ENCODE measurements at places on chromosomes 6 and 20.
A peak's percentile ranks its signal among the peaks of the same experiment; 100 is the strongest.

GRCh38 chr6:154247119-154247861 is 109.3 kb downstream of the IPCEF1 start:
- DNase-seq = no peak

- DNase-seq = peak; percentile 34
Measured at GRCh38 chr6:90610751-90611542, 24.1 kb upstream of the MAP3K7 start.

DNA sequence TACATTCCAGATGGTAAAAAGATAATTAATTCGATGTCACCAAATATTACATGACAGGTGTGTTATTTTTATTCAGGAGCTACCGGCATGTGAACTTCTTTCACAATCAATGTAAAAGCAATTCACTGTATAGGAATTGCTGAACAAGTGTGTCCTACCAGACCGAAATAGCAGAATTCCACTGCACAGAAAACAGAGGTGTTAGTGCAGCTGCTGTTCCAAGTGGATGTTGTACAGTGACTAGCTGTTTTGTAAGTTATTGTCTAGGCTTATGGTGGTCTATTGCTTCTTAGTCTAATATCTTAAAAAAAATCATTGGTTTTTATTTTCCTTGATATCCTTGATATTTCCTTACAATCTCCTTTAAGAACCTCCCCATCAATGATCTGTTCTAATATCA is 107.4 kb downstream of the COL19A1 start:
- DNase-seq = no peak

- DNase-seq = no peak
Measured at GRCh38 chr6:27836783-27837624, 75.2 kb downstream of the OR2B2 start.

DNA sequence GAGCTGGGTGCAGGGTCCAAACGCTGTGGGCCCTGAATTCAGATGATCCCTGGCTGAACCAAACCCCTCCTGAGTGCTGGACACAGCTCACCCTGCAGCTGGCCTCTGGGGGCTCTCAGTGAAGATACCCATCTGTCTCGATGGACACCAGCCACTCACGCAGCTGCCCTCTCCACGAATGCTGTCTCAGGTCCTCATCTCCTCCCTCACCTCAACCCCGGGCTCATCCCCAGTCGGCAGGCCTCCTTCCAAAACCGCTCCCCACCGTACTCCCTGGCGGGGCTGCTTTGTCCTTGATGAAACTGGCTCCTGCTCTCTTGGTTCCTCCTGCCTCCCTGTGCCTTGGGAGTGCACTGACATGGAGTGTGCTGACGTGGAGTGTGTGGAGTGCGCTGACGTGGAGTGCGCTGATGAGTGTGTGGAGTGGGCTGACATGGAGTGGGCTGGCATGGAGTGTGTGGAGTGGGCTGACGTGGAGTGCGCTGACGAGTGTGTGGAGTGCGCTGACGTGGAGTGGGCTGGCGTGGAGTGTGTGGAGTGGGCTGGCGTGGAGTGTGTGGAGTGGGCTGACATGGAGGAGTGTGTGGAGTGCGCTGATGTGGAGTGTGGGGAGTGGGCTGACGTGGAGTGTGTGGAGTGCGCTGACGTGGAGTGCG is 4.1 kb upstream of the YTHDF1 start:
- no peak for DNase-seq

- no peak for DNase-seq
Measured at GRCh38 chr6:7568021-7568420, 22.0 kb upstream of the SNRNP48 start.

- no peak for DNase-seq
Measured at GRCh38 chr6:797479-798077, 104.6 kb upstream of the EXOC2 start.

GRCh38 chr6:53458105-53458866 is 86.6 kb downstream of the GCLC start:
- no peak for DNase-seq

- no peak for DNase-seq
Measured at GRCh38 chr6:143346004-143346403, 104.5 kb downstream of the ADAT2 start.

DNA sequence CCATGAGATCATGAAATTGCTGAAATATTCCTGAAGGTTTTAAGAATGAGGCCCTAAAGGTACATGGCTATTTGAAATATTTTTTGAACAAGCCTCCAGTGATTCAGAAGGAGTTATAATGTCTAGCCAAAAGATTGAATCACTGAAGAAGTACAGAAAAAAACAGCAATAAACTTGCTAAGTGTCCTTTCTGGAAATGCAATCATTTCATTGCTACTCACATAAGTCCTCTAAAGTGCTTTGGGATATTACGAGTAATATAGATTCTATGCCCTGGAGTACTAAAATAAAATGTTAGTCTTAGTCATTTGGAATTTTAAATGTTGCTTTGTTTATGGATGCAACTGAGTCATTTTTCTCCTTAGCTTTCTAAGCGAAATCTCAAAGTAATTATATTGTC is 32.7 kb downstream of the CENPW start:
- no peak for DNase-seq

DNA sequence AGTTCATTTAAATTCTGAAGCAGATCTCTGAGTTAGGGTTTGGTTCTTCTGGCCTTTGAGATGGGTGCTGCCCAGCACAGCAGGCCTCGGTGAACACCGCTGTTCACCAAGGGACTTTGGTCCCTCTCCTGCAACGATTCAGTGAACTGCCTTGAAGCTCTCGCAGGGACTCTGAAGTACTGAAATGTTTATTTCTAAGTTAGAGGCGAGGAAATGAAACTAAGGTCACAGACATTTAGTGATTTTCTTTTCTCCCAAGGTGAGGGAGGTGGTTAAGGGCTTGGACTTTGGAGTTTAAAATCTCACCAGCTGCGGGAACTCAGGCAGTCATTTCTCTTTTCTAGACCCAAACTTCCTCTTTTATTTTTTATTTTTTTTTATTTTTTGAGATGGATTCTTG is 26.2 kb downstream of the E2F3 start:
- peak; percentile 36 for DNase-seq

- DNase-seq = no peak
Measured at GRCh38 chr6:144730088-144730645, 445.0 kb downstream of the UTRN start.

GRCh38 chr6:47044397-47044796 is 2.3 kb upstream of the ADGRF1 start:
- no peak for DNase-seq

DNA sequence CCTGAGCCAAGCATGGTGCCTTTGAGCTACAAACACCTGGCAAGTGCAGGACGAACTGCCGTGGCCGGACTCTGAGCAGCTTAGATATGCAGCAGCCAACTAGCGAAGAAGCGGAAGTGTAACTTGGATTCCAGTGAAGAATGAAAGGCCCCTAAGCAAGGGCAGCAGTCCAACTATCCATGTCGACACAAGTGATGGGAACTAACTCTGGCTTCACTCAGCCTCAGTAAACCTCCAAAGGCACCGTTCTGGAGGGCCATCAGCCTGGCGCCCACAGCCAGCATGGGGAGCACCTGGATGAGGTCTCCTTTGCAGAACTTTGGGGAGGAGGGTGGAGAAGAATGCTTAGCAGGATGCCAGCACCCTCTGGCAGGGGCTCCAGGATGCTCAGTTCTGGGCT is 78.4 kb upstream of the MLN start:
- no peak for DNase-seq

DNA sequence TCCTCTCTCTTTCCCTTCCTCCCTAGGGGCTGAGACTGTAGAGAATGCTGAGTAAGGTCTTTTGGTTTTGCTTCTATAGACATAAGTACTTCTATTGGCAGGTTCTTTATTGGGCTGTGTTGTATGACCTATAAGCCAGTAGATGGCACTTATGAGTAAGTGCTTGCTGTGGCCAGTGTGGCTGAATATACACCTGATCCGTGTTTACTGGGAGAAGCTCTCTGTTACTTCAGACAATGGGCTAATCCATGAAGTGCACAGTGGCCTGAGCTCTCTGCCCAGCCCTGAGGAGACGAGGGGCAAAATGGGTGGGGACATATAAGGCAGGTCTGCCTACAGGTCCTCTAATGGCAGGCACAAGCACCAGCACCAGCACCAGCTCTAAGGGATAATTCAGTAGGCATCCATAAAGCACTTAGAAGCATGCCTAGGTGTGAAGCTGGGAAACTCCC is 610.3 kb downstream of the RNF144B start:
- peak; percentile 4 for DNase-seq

GRCh38 chr6:100796049-100796823 is 84.9 kb downstream of the ASCC3 start:
- DNase-seq = peak; percentile 0

GRCh38 chr20:1473246-1474220 is 6.9 kb upstream of the NSFL1C start:
- DNase-seq = no peak

- no peak for DNase-seq
Measured at GRCh38 chr20:3843490-3843889, 3.1 kb upstream of the MAVS start.
